ENCODE measurements at places on chromosomes 7 and 10.
A peak's percentile ranks its signal among the peaks of the same experiment; 100 is the strongest.

- DNase-seq = no peak
- H3K27ac ChIP-seq = peak overlapping the region; percentile 66
- no peaks in the 10 kb centered on the region for H3K27me3 ChIP-seq
- peaks cover 12% of the 10 kb centered on the region for H3K36me3 ChIP-seq
- no peak overlapping the region for H3K4me3 ChIP-seq
Measured at GRCh38 chr10:79274279-79275104, 72.8 kb upstream of the PPIF start.

DNA sequence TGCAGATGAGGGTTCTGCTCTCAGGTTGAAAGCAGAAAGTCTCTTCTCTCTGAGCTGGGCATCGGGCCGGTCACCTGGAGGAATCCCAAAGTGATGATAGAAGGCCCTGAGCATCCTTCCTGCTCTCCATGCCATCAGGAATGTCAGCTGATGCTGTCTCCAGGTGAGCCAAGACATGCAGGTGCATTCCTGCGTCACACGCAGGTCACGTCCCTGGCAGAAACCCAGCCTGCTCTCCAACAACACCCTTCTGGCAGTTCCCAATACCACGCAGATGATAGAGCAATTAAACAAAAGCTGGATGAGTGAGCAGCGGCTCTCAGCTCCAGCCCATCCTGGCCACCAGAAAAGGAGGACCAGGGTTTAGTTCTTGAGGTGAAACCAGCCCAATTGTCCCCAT is 6.9 kb upstream of the WIPI2 start:
- no peaks in the 10 kb centered on the region for H3K36me3 ChIP-seq
- no peaks in the 10 kb centered on the region for H3K4me1 ChIP-seq
- no peak overlapping the region for H3K4me3 ChIP-seq
- H3K27me3 ChIP-seq = peaks cover 6% of the 10 kb centered on the region

GRCh38 chr10:59508956-59509355 is 146.6 kb upstream of the FAM13C start:
- H3K36me3 ChIP-seq = no peaks in the 10 kb centered on the region
- no peak overlapping the region for H3K27ac ChIP-seq
- no peak for DNase-seq
- H3K4me1 ChIP-seq = peaks cover 12% of the 10 kb centered on the region

DNA sequence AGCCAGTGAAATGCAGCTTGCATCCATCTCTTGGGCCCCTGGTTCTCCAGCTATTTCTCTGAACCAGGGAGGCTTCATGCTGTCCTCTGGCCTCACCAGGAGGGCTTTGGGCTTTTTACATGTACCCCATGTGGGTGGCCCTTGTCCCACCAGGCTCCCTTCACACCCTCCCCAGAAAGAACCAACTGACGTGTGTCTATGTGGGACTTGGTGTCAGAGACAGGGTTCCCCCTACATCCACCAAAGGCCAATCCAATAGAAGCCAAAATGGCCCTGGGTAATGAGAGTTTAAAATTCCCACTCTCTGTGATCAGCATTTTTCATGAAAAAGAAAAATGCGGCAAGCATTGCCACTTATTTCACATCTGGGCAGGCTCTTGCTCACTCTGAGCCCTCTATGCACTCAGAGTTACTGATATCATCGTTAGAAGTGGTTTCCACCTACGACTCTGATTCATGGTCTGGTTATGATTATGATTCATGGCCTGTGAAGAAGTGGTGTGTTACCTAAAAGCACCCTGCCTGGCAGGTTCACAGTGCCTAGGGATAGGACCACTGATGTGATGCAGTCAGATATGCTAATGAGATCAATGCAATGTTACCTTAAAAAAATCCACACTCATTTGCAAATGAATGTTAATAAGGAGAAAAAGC is 133.5 kb downstream of the BUB3 start:
- DNase-seq = no peak
- H3K27me3 ChIP-seq = peaks cover 24% of the 10 kb centered on the region
- H3K4me3 ChIP-seq = no peak overlapping the region
- H3K36me3 ChIP-seq = no peaks in the 10 kb centered on the region
- no peak overlapping the region for H3K27ac ChIP-seq

DNA sequence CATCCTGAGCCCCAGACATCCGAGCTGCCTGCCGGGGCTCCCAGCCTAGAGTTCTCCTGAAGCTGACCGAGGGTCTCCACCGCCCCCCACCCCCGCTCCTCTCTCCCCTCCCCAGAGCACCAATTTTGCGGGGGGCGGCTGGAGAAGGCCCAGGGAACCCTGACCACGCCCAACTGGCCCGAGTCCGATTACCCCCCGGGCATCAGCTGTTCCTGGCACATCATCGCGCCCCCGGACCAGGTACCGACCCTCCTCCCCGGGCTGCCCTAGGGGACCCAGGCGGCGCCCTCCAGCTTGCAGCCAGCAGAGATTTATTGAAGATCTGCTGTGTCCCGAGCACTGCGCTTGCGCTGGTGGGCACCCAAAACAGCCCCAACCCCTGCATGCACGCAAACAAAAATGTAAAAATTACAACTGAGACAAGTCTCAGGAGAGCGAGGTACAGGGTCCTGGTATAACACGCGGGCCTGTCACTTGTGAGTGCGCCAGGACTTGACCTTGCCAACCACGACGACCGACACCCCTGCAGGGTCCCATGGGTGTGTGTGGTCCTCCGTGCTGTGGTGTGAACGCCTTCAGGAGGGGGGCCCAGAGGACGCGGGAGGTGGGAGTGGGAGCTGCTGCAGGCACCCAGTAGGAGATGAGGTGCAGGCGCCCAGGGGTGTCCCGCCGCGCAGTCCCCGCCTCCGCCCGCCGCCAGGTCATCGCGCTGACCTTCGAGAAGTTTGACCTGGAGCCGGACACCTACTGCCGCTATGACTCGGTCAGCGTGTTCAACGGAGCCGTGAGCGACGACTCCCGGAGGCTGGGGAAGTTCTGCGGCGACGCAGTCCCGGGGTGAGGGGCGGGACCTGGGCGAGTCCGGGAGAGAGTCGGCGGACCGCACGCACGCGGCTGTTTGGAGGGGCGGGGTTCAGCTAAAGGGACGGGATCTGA is 3.1 kb downstream of the PCOLCE start:
- peak overlapping the region; percentile 78 for H3K4me3 ChIP-seq
- H3K36me3 ChIP-seq = peaks cover 14% of the 10 kb centered on the region
- H3K27me3 ChIP-seq = no peaks in the 10 kb centered on the region
- H3K27ac ChIP-seq = peak overlapping the region; percentile 80

DNA sequence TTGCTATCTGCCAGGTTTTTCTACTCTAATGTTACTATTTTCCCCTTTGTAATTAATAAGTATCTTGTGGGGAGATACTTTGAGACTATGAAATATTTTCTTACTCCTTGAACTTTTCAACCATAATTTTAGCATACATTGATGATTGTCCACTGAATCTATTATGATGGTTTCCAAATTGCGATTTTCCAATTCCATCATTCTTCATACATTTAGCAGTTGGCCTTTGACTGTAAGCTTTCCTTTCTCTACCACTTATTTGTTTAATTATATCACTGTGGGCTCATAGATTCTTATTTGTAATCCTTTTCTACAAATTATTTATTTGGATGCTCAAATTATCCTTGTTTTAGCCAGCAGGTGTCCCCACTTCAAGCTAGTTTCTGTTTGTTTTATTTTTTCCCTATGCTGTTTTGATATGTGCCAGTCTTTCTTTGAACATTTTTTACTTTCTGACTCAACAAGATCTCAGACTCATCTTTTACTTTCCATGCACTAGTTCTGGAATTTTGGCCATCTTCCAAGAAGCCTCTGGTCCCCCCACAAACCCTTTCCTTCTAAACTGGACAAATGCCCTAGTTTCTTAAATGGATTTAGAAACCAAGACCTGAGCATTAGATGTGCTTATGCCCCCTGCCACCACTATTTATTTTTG is 11.4 kb upstream of the MRPS16 start:
- peaks cover 2% of the 10 kb centered on the region for H3K36me3 ChIP-seq
- H3K4me3 ChIP-seq = no peak overlapping the region
- peak overlapping the region; percentile 38 for H3K27ac ChIP-seq
- peaks cover 13% of the 10 kb centered on the region for H3K27me3 ChIP-seq

DNA sequence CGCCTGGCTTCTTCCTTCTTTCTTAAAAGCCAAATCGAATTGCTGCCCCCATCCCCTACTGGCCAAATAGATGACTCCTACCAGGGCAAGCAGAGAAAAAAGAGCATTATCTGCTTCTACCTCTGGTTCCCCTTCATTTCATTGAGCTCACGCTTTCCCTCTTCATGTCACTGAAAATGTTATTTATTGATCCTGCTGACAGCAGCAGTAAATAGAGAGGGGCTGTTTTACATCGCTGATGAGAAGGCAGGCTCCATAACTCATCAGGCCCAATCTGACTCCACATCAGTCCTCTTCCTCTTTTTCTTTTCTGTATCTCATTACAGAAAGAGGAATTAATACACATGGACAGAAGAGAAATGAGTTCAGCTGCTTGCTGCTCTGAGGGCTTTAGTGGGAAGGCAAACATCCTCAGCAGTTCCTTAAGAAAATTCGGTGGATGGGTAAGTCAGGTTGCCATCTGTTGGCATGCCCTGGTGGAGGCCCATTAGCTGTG is 904.1 kb downstream of the KCNMA1 start:
- H3K27me3 ChIP-seq = peaks cover 29% of the 10 kb centered on the region
- no peaks in the 10 kb centered on the region for H3K36me3 ChIP-seq
- H3K4me1 ChIP-seq = peaks cover 10% of the 10 kb centered on the region
- no peak overlapping the region for H3K4me3 ChIP-seq
- no peak for DNase-seq

DNA sequence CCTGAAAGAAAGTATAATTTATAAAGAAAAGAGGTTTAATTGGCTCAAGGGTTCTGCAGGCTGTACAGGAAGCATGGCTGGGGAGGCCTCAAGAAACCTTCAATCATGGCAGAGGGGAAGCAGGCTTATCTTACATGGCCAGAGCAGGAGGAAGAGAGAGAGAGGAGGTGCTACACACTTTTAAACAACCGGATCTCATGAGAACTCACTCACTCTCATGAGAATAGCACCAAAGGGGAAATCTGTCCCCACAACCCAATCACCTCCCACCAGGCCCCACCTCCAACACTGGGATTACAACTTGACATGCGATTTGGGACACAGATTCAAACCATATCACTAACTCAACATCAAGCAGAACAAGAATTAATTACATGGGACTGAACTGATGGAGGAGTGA is 6.9 kb upstream of the ZNF485 start:
- H3K27ac ChIP-seq = no peak overlapping the region
- no peaks in the 10 kb centered on the region for H3K4me1 ChIP-seq
- H3K36me3 ChIP-seq = no peaks in the 10 kb centered on the region
- no peak overlapping the region for H3K4me3 ChIP-seq
- DNase-seq = no peak

GRCh38 chr7:135177028-135177696 is 6.7 kb upstream of the CYREN start:
- no peaks in the 10 kb centered on the region for H3K27me3 ChIP-seq
- no peak overlapping the region for H3K27ac ChIP-seq
- peak; percentile 9 for DNase-seq
- H3K4me3 ChIP-seq = no peak overlapping the region
- H3K4me1 ChIP-seq = peaks cover 5% of the 10 kb centered on the region
- peaks cover 38% of the 10 kb centered on the region for H3K36me3 ChIP-seq

- no peak for DNase-seq
- H3K36me3 ChIP-seq = no peaks in the 10 kb centered on the region
- H3K4me3 ChIP-seq = no peak overlapping the region
- H3K4me1 ChIP-seq = no peaks in the 10 kb centered on the region
- H3K27ac ChIP-seq = no peak overlapping the region
- no peaks in the 10 kb centered on the region for H3K27me3 ChIP-seq
Measured at GRCh38 chr10:42488416-42488815, 150.0 kb downstream of the ZNF33B start.

GRCh38 chr10:44395396-44395795 is 10.5 kb upstream of the CXCL12 start:
- no peak overlapping the region for H3K27ac ChIP-seq
- no peak overlapping the region for H3K4me3 ChIP-seq
- H3K36me3 ChIP-seq = no peaks in the 10 kb centered on the region
- no peak for DNase-seq
- peaks cover 14% of the 10 kb centered on the region for H3K27me3 ChIP-seq
- H3K4me1 ChIP-seq = peaks cover 54% of the 10 kb centered on the region

DNA sequence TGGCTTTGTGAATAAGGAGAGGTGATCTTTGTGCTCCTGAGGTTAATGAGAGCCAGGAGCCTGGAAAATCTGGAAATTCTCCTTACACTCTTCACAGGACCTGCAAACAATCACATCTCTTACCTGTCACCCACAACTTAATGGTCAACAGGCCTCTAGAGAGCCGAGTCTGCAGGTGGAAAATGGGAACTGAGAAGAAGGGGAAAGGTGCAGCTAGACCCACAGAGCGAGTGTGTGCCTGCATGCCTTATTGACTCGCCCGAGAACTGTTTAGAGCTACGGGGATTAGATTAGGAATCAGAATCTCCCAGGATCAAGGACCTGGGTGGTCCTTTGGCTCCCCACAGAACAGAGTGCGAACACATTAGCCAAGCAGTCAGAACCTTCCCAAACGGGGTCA is 329.6 kb downstream of the PTEN start:
- DNase-seq = no peak
- peaks cover 10% of the 10 kb centered on the region for H3K4me1 ChIP-seq
- H3K4me3 ChIP-seq = no peak overlapping the region
- no peak overlapping the region for H3K27ac ChIP-seq

DNA sequence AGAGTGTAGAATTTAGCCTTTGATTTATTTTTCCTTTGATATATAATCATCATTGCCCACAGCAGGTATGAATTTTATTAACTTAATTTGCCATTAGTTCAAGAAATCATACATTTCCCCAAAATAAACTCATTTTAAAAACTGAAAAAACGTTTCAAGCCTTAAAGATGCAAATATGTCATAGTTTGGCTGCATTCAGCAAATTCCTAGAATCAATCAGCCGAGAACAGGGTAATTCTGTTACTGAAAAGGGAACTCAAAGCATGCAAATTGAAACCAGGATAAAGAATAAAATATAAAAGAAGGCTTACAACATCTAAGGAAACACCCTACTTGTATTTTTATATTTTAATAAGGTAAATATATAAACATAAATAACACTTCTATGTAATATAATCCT is 233.8 kb upstream of the PRKCQ start:
- H3K4me3 ChIP-seq = no peak overlapping the region
- H3K4me1 ChIP-seq = no peaks in the 10 kb centered on the region
- H3K27me3 ChIP-seq = peaks cover 25% of the 10 kb centered on the region
- H3K36me3 ChIP-seq = no peaks in the 10 kb centered on the region

- peaks cover 25% of the 10 kb centered on the region for H3K27me3 ChIP-seq
- H3K36me3 ChIP-seq = no peaks in the 10 kb centered on the region
- H3K4me1 ChIP-seq = peaks cover 6% of the 10 kb centered on the region
- DNase-seq = no peak
Measured at GRCh38 chr7:142353147-142354060, 95.5 kb upstream of the PRSS58 start.
